ENCODE measurements at places on chromosomes 16 and 17.

GRCh38 chr17:68973098-68973846 lies 18.1 kb upstream of the ABCA8 start:
- no peak for DNase-seq

- peak; percentile 24 for DNase-seq
Measured at GRCh38 chr17:33049781-33050414, 58.3 kb downstream of the SPACA3 start.

DNA sequence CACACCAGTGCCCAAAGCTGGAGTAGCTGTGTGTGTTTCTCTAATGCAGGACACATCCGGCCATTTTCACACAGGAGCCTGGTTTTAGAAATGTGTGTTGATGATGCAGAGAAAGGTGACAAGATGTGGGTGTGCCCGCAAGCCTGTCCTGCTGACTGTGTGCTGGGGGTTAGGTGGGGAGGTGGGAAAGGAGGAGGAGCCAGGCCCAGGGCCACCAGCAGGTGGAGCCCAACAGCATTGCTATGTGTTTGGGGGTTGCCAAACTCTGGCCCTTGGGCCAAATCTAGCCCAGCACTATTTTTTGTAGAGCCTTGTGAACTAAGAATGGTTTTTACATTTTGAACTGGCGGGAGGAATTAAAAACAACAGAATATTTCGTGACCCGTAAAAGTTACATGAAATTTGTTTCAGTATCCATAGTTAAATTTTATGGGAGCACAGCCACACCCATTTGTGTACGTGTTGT lies 61.7 kb upstream of the LGALS9 start:
- peak; percentile 38 for DNase-seq

DNA sequence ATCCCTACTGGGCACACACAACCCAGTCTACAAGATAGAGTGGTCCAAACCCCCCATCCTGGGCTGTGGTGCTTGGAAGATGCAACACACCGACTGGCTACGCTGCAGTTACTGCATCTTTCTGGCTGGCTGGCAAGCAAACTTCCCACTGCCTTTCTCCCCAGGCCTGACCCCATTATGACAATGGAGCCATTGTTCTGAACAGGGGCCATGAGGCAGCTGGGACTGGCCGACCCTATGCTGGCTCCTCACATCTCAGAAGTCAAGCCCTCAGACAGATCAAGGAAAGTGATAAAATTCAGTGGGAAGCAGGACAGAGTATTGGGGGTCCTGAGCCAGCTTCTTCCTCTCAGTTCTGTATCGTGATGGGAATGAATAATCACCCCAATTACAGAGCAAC lies 364.1 kb upstream of the ASIC2 start:
- DNase-seq: no peak

- no peak for DNase-seq
Measured at GRCh38 chr17:82865774-82866395, 26.1 kb upstream of the ZNF750 start.

DNA sequence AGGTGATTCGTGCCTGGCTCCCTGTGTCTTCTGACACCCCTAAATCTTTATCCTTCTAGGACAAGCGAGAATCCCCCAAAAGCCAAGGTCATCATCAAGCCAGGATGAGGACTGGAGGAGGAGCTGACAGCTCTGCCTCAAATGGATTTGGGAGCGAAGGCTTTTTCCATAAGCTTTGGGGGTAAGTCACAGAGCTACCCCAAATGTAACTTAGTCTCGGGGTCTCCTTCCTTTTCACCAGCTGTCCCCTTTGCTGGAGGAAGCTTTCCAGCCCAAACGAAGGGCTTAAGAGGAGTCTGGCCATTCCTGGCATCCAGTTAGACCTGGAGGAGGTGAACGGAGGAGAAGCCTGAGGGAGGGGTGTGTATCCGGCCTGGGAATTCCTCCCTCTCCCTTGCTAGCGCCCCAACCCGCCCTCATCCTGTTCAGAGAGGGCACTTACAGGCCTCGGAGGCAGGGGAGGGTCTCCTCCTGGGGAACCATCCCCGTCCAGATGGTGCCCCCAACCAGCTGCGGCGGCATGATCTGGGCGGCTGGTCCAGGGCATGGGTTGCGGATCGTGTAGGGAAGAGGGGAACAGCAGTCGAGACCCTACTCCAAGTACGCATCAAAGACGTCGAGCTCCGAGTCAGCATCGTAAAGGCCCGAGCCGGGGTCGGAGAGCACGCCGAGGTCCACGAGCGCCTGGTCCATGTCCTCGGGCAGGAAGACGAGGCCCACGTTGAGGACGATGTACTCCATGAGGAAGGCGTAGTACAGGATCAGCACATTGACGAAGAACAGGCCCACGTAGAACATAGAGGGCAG lies 938 bp downstream of the DEXI start:
- DNase-seq: peak; percentile 35

DNA sequence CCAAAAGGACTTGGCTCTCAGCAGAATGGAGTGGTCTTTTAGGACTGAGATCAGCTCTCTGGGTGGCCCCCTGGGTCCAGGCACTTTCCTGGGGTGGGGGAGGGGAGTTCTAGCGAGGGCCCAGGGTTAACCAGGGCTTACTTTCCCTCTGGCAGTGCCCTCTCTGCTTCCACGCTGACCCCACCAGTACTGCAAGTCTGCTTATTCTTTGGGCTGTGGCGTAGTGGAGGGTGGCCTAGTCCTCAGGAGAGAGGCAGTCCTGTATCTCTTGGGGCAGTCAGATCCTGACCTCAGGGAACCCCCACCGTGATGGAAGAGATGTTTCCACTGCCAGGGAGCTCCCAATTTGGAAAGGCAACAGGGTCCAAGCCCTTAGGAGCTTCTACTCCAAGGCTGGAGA lies 79.4 kb downstream of the CCDC182 start:
- DNase-seq: no peak

GRCh38 chr16:89256651-89257254 lies 39.2 kb downstream of the ZNF778 start:
- DNase-seq: peak; percentile 83

Measured in activated T-cell treated with anti-CD3 and anti-CD28 coated beads, Interleukin-2, amount 50 U/mL, for 1 hour (primary cell).